ENCODE measurements at places on chromosomes 4 and X.

GRCh38 chrX:10055430-10055829 lies 88.3 kb downstream of the CLDN34 start:
- DNase-seq: no peak

GRCh38 chr4:112978691-112979472 lies 70.6 kb upstream of the ANK2 start:
- no peak for DNase-seq

- no peak for DNase-seq
Measured at GRCh38 chr4:55078987-55079386, 46.4 kb downstream of the KDR start.

DNA sequence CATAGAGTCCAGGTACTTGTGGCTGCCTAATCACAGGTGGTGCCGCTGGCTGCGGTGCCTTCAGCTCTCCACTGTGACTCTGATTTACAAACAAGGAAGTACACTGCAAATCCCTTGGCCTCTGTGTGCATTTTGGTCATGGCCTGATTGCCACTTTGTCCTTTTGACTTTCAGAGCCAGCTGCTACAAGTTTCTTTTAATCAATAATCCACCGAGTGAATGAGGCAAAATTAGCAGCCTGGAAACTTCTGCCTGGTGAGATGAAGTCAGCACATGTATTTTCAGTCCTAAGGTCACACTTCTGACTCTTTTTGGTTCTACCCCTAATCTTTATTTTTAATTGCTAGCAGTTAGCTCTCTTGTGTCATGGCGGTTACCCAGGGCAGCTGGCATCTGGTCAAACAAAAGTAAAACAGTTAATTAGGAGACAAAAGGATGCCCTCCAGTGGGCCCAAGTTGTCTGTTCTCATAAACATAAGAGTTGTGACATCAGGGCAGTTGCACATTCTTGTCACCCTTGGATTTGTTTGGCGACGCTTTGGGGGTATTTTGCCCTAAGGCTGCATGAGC lies 62.3 kb upstream of the LNX1 start:
- no peak for DNase-seq

DNA sequence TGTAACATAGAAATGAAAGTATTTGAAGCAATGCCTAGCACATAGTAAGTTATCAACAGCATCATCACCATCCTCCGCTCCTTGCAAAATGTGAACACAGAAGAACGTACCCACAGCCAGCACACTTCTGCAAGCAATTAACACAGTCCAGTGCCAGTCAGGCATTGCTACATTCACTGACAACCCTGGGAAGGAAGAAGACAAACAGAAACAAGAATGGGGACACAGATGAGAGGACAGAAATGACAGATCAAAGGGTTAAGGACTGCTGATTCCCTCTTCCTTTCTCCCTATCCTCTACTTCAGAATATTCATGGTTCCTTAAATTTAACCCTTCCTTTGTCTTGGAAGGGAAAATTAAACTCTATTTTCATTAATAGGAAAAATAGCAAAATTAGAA lies 53.1 kb downstream of the CHM start:
- DNase-seq: no peak

DNA sequence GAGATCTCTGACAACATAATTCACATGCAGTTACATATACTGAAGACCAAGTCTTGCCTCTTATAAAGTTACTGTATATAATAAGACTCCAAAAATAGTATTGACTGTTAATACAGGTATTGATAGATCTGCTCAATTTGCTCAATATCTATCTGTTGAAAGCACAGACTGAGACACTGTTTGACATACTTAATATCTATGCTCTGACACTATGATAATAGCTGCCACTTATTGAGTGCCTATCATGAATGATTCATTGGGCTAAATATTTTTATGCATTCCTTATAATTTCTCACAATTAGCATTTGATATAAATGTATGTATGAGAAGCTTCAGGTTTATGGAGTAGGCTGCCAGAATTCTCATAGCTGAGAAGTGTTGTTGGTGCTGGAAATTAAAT lies 1600.9 kb upstream of the IGFBP7 start:
- no peak for DNase-seq

DNA sequence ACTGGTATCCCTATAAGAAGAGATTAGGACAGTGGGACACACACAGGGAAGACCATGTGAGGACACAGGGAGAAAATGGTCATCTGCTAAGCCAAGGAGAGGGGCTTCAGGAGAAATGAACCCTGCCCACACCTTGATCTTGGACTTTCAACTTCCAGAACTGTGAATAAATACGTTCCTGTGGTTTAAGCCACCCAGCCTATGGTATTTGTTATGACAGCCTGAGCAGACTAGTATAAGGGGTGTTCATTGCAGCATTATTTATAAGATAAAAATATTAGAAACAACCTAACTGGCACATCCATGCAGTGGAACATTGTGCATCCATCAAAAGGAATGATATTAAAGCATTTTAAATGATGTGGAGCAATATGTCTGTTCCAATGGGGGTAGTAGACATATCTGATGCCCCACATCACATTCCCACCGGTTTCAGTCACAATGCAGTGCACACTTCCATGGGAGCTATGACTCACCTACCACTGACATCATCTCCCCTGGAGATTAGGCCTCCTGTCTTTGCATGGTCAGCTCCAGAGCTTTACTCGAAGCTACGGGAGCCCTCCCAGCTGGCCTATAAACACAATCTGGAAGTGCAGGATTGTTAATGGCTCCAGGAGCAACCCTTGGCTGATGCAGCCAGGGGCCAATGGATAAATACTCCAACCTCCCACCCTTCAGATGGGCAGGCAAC lies 38.9 kb upstream of the MAMLD1 start:
- no peak for DNase-seq

DNA sequence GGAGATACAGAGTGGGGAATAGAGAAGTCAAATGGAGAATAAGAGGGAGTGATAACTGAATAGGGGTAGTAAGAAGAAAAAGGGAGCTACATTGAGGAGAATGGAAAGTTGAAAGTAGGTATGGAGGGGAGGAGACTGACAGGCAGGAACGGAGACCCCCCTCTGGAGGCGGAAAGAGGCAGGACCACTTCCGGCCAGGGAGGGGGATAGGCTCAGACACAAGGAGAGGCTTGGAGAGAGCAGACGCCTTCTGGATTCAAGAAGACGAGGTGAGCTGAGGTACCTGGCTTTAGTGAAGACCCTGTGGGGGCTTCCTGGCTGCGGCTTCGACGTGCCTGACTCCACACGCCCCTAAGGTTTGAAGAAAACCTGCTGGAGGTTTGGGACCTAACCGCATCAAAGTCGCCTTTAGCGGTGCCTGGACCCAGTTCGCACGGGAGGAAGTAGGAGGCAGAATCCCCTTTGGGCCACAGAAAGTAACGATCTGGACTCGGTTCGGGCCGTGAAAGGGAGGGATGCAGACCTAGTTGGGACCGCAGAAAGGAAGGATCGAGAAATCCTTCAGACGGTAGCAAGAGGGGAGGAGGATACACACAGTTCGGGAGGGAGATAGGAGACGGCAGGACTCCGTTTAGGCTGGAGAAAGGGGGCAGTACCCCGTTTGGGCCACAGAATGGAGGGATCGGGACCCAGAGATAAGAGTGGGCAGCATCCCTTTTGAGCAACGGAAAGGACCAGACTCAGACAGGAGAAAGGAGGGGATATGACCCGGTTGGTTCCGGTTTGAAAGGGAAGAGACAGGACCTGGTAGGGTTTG lies at the start of gene TRO:
Gene TRO (plus strand): TSS at position 215 of the 817 bp plus-strand sequence. CDS start 1,423 bp downstream, outside the sequence.
- DNase-seq: no peak

DNA sequence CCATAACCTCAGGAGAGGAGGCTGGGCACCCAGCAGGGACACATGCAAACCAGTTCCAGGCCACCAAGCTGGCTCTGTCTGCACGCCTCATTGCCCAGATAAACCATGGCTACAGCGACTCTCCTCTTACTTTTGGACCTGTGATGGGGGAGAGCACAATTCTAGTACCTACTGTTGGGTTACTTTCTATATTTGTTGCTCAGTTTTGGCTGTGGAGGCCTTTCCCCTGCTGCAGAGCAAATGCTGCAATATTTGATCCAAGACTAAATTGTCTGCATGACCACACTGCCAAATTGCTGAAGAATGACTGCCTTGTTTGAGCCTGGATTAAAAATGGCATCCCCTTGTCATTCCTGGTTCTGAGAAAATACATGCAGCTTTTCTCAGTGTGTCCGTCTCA lies 253.5 kb downstream of the ARHGAP10 start:
- no peak for DNase-seq

GRCh38 chr4:140653718-140654494 lies 85.1 kb upstream of the UCP1 start:
- DNase-seq: no peak

- DNase-seq: no peak
Measured at GRCh38 chr4:151227172-151227571, 49.8 kb upstream of the PRSS48 start.

GRCh38 chr4:81405900-81406401 lies 65.8 kb downstream of the RASGEF1B start:
- DNase-seq: peak; percentile 7

GRCh38 chr4:76306882-76307659 lies 538 bp downstream of the STBD1 start:
- DNase-seq: no peak

DNA sequence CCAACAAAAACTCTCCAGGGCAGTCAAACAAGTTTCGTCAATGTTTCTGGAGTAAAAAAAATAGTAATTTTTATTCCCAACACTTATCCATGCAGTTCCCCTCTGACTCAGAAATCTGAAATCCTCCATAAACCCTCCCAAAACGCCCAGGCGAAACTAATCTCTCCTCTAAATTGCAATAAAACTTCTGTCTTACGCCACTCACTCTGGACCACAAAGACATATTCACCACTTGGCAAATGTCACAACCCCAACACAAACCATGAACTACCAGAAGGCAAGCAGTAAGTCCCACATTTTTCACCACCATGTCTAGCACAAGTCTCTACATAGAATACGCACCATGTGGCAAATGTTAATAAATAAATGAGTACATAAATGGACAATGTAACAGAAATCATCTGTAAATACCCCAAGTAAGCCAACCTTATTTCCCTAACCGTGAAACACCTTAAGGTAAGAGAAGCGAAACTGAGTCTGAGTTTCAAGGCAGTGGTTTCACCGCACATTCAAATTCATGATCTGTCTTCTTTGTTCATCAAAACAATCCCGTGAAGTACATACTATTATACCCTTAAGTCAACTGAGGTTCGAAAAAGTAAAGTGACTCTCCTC lies 1.6 kb downstream of the PAPSS1 start:
- no peak for DNase-seq

DNA sequence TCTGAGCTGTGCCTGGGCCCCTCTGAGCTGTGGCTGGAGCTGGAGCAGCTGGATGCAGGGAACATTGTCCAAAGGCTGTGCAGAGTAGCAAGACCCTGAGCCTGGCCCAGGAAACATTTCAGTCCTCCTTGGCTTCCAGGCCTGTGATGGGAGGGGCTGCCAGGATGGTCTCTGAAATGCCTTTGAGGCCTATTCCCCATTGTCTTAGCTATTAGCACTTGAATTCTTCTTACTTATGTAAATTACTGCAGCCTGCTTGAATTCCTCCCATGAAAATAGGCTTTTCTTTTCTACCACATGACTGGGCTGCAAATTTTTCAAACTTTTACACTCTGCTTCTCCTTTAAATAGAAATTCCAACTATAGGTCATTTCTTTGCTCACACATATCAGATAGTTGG lies 349.8 kb upstream of the KLHL4 start:
- DNase-seq: no peak

DNA sequence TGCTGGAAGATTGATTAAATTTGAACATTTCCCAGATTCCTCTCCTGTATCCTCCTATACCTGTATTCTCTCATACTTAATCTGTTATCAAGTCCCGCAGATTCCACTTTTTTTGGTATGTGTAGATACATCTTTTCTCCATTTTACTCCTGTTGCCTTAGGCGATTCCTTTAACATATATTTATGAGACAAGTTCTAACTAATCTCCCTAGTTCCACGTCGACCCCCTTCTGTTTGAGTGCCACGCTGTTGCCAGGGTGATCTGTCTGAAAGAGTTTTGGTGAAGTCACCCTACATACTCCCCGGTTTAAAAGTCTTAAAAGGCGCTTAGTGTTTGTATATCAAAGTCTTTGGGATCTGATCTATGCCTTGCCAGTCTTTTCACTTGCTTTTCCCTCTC lies 2.4 kb downstream of the HNRNPH2 start:
- no peak for DNase-seq

- no peak for DNase-seq
Measured at GRCh38 chr4:68288393-68288740, 42.9 kb upstream of the TMPRSS11B start.

DNA sequence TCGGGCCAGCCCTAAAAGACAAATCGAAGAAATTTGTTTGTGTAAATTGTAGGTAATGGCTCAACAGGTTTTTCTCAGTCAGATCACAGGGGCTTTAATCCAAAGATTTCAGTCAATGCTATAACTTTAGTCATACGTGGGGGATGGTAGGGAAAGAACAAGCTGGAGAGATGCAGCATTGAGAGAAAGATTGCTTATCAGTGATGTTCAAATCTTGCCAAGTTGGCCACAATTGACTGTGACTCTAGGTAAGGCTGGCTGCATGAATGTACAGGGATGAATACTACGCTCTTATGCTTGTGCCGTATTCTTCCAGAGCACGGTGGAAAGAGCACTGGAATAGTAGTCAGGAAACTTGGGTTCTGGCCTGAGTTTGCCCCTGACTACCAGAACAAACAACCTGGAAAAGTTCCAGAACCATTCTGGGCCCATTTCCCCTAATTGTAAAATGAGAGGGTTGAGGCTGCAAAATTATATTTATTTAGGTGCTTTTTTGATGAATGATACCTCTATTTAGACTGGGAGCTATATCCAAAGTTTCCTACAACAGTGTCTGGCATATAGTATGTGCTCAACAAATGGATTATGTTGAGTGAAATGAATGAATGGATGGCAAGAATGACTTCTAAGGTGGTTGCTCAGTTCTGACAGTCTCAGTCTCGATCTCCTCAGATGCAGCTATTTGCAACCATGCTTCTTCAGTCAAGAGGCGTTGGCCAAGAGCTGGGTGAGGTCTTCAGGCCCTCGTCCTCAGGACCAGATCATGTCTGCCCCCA lies 44.4 kb downstream of the TSC22D3 start:
- no peak for DNase-seq

GRCh38 chr4:85905761-85906160 lies 430.8 kb downstream of the ARHGAP24 start:
- no peak for DNase-seq

- DNase-seq: no peak
Measured at GRCh38 chr4:93657527-93657926, 171.0 kb upstream of the ATOH1 start.

GRCh38 chr4:81808011-81808672 lies 336.4 kb upstream of the RASGEF1B start:
- no peak for DNase-seq

GRCh38 chr4:17251101-17251500 lies 260.8 kb downstream of the QDPR start:
- DNase-seq: no peak

GRCh38 chr4:113468165-113469022 lies 293.1 kb downstream of the CAMK2D start:
- DNase-seq: no peak

All from activated gamma-delta T cell treated with anti-CD3 and anti-CD28 coated beads, Interleukin-2, amount 50 U/mL, for 16 hours (primary cell).